ENCODE measurements at places on chromosomes 2 and 18.

GRCh38 chr2:3596901-3597417 is 2.0 kb downstream of the COLEC11 start:
- DNase-seq: no peak

DNA sequence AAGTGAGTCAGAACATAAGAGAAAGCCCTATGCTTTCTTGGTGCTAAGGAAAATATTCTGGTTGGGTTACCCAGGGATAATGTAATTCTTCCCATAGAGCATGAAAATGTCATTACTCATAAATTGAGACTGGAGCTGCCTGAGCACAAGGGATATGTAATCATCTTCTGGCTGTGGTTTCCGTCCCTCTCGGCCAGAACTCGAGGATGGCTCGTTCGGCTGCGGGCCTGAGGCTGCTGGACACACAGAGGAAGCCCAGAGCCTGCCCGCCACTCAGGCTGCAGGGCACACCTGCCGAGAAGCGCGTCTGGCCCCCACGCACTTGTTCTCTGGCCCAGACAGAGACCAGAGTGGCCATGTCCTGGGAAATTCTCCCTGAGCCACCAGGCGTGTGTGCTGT is 104.9 kb downstream of the ASAP2 start:
- no peak for DNase-seq

GRCh38 chr18:47777626-47778025 is 152.8 kb downstream of the SMAD2 start:
- peak; percentile 40 for DNase-seq

DNA sequence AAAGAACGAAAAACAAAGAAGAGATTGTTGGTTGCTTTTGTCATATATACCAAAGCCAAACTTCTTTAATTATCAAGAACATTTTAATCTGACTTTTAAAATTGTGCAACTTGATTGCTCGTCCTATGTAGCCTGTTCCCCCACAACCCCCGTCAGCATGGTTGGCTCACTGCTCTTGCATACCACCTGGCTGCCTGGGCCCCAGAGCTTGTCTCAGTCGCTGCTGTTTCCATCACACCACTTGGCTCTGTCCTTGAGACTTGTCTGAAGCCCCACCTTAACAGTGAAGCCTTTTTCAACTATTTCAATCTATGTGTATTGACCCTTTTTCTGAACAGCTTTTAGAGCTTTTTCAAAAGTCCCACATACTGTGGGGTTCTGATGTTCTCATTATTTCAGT is 270.8 kb downstream of the ZNF407 start:
- DNase-seq: no peak

DNA sequence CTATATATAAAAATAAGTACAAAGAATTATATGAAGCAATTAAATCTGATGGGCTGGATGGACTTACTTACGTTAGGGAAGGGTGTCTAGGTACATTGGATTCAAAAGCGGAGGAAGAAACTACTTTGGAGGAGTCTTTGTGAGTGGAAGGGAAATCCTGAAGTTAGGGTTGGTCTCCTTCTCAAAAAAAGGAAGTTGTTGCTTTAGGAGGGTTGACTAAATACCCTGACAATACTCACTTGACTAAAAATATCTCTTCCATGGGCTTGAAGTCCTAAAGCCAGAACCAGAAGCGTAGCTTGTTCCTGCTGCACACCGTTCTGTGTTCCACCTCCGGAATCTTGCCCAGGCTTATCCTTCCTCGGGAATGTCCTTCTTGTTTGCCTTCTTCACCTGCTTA is 143.3 kb upstream of the ZEB2 start:
- DNase-seq: peak; percentile 87

DNA sequence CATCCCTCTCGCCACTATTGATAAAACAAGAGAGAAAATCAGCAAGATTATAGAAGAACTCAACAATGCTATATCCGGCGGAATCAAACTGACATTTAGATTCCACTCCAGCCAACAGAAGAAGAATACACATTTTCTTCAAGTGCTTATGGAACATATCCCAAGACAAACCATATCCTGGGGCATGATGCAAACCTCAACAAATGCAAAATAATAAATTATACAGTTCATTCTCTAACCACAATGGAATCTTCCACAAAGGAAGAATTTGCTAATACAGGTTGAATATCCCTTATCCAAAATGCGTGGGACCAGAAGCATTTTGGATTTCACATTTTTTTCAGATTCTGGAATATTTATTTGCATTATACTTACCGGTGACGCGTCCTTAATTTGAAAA is 51.4 kb upstream of the YPEL5 start:
- DNase-seq: no peak

DNA sequence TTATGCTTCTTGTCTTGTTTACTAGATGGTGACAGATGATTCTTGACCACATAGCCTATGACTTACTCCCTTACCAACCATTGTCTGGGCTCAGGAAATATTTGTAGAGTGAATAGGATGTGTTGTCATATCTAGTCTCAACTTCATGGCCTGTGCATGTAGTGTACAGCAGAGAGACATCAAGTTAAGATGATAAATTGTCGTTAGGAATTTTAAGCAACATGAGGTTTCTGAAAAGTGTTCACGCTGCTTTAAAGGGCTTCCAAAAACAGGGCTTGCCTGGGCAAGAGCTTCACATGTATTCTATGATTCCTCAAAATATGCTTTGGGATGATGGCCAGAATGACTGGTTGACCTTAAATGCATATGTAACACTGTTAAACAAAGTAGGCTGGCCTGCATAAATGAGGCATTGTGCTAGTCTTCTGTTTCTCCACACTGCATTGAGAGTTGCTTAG is 424.0 kb downstream of the RND3 start:
- no peak for DNase-seq

DNA sequence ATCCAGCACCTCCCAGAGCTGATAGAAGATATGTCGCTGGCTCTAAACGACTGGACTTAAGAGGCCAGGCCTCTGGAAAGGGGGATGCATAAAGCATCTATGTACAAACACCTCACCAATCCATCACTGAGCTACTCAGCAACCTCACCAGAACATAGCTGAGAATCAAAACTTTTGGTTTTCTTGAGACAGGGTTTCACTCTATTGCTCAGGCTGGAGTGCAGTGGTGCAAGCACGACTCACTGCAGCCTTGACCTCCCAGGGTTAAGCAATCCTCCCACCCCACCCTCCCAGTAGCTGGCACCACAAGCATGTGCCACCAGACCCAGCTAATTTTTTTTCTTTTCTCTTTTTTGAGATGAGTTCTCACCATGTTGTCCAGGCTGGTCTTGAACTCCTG is 62.9 kb upstream of the MSH6 start:
- DNase-seq: peak; percentile 7

GRCh38 chr2:67046591-67046990 is 350.5 kb upstream of the ETAA1 start:
- no peak for DNase-seq

Data from suppressor macrophage (primary cell).